Heart right ventricle (tissue), 16 donors: ENCODE measurements at places on chromosomes 5 and 9. TPM values are rescaled to one million over a fixed set of nuclear protein-coding genes. Genes with fewer than 3 reads are reported as not detected.

Gene PLPP7
- 130 TPM for total RNA-seq

Gene KIF12
- total RNA-seq, result 0.13 TPM

Gene ANP32B
- total RNA-seq, result 62.9 TPM

Gene NTNG2
- total RNA-seq, result 3.1 TPM

Gene HAVCR1
- total RNA-seq, result not detected

Gene KLF9
- total RNA-seq, result 41.5 TPM

Gene FAXDC2
- 13.9 TPM for total RNA-seq

Gene PIP5K1B
- total RNA-seq, result 36.4 TPM

Gene SLC34A3
- not detected for total RNA-seq

Gene C7
- 71.1 TPM for total RNA-seq

Gene GLRA1
- total RNA-seq, result not detected

Gene TRAF2
- 8.2 TPM for total RNA-seq

Gene HTR4
- total RNA-seq, result 0.35 TPM

Gene MTX3
- 11.0 TPM for total RNA-seq

Gene AJM1
- total RNA-seq, result 4.1 TPM

Gene NDFIP1
- total RNA-seq, result 58.8 TPM

Gene CARTPT
- total RNA-seq, result not detected

Gene PCDHA10
- total RNA-seq, result 0.33 TPM

Gene FNIP1
- 34.7 TPM for total RNA-seq

Gene RAD23B
- total RNA-seq, result 111 TPM

Gene RPL37
- total RNA-seq, result 616 TPM

Gene GRXCR2
- total RNA-seq, result not detected

Gene IL13
- total RNA-seq, result not detected

Gene ZFAND5
- total RNA-seq, result 158 TPM

Gene EGFLAM
- 15.3 TPM for total RNA-seq

Gene ZCCHC10
- total RNA-seq, result 17.3 TPM

Gene ANKRD34B
- total RNA-seq, result not detected

Gene ECM2
- total RNA-seq, result 7.9 TPM

Gene SHB
- total RNA-seq, result 13.9 TPM

Gene STPG3
- not detected for total RNA-seq

Gene PCDHGA3
- total RNA-seq, result 16.6 TPM

Gene SLC23A1
- not detected for total RNA-seq
